Stomach (tissue), 19 donors: ENCODE measurements at places on chromosomes 6 and 20. TPM values are rescaled to one million over a fixed set of nuclear protein-coding genes. Genes with fewer than 3 reads are reported as not detected.

DEFB129 gene
- not detected for total RNA-seq

PRSS16 gene
- total RNA-seq: 36.2 TPM

TCF15 gene
- total RNA-seq: not detected

DNA sequence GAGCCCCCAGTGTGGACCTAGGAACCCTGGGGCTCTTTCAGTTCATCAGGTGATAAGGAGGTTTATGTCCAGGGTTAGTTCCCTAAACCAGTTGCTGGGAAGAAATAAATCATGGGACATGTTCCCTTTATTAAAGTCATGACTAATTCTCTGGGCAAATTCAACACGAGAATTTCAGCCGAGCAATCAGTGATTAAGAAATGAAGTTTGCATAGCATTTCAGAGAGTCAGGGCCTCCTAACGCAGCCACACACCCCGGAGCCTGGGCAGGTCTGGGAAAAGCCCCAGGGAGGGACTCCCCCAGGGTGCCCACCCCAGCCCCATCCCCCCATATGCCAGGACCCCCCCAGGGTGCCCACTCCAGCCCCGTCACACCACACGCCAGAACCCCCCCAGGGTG is 20.1 kb downstream of the SLCO4A1 start:
- peak; percentile 61 for DNase-seq

DNA sequence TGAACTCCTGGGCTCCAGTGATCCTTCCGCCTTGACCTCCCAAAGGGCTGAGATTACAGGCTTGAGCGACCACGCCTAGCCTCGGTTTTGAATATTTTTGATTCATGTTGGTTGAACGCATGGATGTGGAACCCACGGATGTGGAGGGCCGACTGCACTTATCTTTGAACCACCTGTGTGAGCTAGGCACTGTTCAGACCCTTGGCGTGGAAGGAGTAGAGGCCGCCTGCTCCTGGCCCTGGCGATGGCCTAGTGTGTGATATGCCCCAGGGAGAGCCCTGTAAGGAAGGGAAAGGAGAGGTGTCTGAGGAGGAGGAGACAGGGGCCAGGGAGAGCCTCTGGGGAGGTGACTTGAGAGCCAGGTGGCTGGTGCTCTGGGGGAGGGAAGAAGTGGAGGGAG is 64.3 kb downstream of the BCAS4 start:
- no peak for DNase-seq

DNA sequence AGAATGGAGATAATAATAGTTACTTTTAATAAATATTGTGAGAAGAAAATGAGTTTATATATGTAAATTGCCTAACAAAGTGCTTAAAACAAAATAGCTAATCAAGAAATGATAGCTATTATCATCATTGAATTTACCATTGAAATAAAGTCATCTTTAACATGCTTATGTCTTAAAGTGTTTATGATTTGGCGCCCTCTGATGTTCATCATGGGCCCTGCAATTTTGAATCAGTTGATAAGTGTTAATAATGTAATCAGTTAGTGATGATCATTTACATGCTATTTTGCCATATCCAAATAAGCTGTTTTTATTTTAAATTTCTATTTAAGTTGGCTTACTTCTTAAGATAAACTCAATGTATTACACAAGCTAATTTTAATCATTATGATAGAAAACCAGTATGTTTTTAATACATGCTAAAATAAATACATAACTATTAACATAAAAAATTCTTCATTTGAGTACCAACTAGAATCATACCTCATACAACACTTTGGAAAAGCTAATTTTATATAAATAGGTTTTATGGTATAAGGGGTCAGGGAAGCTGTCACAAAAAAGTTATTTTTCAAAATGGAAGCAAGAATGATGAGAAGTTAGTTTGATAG is 39.2 kb upstream of the TPD52L1 start:
- DNase-seq: peak; percentile 68

DNA sequence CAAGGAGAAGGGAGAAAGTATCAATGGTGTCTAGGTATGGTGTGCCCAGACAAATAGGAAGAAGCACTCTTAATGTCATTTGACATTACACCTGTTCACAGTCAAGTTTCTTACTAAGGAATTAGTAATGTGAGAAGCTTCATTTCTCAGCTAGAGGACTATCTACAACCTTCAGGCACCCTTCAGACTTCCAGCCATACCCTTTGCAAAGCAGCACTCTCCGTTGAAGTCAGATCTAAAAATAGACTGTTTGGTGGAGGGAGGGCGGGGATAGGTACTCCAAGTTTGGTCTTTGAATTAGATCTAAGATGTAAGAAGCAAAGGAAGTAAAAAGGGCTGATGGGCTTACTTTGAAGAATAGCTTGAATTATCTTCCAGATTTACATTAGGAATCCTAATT is 311.1 kb downstream of the SLC35F1 start:
- DNase-seq: no peak

- no peak for DNase-seq
Observed at GRCh38 chr6:79064635-79065034, 13.4 kb downstream of the PHIP start.

DNA sequence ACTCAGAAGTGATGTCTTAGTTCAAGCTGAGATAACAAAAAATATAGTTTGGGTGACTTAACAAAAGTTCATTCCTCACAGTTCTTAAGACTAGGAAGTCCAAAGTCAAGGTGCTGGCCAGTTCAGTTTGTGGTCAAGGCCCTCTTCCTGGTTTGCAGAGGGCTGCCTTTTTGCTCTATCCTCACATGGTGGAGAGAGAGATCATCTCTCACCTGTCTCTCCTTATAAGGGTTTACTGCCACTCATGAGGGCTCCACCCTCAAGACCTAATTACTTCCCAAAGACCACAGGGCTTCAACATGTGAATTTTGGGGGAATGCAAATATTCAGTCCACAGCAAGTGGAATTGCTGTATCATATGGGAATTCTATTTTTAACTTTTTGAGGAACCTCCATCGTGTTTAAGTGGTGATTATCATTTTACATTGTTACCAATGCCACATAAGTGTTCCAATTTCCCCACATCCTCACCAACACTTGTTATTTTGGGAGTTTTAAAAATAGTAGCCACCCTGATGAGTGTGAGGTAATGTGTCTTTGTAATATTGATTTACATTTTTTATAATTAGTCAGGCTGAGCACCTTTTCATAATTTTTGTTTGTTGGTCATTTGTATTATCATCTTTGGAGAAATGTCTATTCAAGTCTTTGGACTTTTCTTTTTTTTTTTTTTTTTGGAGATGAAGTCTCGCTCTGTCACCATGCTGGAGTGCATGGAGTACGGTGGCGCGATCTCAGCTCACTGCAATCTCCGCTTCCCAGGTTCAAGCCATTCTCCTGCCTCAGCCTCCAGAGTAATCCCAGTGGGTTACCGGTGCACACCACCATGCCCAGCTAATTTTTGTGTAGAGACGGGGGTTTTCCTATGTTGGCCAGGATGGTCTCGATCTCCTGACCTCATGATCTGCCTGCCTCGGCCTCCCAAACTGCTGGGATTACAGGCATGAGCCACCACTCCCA is 112.2 kb downstream of the SESN1 start:
- no peak for DNase-seq

DNA sequence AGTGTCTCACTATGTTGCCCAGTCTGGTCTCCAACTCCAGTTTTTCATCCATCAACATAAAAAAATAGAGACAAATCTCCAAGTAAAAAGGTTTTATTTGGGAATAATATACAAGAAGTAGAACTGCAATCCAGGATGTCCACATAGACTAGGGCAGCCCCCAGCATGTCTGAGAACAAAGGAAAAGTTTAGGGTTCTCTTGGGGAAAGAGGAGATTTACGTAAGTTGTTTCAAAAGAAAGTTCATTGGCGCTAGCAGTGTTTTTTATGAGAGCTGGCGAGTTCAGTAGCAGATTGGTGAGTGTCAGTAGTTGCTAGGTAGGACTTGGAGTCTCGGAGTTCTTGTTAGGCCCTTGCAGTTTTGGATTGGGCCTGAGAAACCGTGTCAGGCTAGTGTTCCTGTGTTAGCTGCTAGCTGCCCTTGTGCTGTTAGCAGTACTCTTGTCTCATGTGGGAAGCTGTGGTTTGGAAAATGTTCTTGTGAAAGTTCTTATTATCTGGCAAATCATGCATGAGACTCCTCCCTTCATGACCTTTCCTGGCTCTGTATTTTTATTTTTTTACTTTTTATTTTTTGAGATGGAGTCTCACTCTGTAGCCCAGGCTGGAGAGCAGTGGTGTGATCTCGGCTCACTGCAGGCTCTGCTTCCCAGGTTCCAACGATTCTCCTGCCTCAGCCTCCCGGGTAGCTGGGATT is 24.7 kb downstream of the TTLL9 start:
- peak; percentile 66 for DNase-seq

DNA sequence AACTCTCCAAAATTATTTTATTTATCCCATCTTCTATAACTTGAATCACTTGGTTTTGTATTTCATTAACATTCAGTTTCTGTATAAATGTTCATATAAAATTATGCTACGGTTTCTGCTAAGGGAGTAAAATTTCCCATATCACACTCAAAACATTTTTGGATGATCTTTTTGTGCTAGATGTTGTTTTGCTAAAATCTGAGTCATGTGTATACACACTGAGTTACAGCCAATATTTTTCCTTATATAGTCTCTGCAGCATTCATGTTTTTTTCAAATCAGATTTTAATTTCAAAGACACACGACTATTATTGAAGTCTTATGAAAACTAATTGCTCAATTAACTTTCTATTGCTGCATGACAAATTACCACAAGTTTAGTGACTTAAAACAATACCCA is 54.3 kb upstream of the SLC2A12 start:
- DNase-seq: no peak

- DNase-seq: no peak
Observed at GRCh38 chr6:166393535-166393823, 10.7 kb upstream of the MPC1 start.

GRCh38 chr20:58452667-58453255 is 62.4 kb downstream of the APCDD1L start:
- DNase-seq: no peak

DNA sequence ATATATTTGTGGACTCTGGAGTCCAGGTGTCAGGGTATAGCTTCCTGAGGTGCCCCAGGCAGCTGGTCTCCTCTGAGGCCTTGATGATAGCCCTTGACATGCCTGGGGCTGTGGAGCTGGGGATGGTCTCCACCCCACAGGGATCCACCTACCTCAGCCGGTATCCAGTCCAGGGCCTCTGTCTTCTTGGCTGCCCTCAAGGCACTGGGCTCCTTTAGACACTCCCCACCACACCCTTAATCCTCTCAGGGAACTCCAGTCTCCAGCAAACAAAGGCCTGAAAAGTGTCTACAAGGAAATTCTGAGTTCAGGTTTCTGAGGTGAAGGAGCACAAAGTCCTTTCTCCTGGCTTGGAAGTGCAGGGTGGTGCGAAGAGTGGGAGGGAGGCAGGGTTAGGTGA is 44.6 kb upstream of the DDR1 start:
- DNase-seq: no peak
